ENCODE measurements at places on chromosomes 2 and 18.

DNA sequence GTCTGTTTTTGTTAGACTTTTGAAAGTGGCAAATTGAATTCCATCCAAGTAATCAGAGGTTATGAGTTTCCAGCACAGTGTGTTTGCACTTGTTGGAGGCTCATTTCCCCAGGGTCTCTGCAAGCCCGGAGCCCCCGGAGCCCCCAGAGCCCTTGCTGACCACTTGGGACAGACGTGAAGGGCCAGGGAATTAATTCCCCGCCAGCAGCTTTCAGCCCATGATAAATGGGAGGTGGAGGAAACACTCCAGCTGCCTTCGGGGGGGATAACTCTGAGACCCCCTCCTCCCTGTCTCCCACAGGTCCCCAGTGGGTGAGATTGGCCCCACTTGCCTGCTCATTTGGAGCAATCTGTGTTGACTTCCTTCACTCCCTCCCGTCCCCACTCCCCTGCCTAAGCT lies 79.2 kb downstream of the KLHL29 start:
- DNase-seq = no peak

DNA sequence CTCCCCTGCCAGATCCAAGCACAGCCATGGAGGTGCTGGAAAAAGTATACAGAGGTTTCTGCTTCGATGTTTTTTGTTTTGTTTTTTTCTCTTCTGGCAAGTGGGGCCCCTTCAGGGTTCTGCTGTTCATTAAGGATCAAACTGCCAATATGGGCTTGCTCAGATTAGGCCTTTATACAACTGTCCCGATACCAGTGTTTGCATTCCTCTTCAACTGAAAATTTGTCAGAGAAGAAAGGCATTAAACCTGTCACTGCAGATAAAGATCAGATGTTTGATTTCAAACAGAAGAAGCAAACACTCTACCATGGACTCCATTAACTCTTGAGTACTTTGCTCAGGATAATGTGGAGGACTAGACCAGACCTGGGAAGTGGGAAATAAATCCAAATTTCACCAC lies 396.0 kb upstream of the SMIM21 start:
- no peak for DNase-seq

DNA sequence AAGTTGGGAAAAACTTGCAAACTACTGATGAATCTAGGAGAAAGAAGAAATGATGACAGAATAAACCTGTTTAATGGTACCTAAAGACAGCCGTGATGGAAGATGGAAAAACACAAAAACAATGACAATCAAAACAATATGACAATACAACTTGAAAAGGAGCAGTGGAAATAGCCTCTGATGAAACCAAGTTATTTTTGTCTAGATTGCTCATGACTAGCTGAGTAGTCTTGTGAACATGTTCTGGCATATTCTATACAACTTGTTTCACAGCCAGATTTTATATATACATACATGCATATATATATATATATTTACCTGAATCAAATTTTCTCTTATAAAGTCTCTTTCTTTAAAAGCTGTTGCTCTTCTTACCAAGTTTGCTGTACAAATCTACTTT lies 439.1 kb downstream of the TGIF1 start:
- DNase-seq = no peak

- DNase-seq = peak; percentile 93
Measured at GRCh38 chr2:85611705-85612587, at the start of gene C2orf68. Gene C2orf68, minus strand, starts transcription at chr2:85612066. Its CDS starts 82 bp downstream, at chr2:85611984.

GRCh38 chr2:46211461-46211860 lies 85.7 kb upstream of the EPAS1 start:
- no peak for DNase-seq

DNA sequence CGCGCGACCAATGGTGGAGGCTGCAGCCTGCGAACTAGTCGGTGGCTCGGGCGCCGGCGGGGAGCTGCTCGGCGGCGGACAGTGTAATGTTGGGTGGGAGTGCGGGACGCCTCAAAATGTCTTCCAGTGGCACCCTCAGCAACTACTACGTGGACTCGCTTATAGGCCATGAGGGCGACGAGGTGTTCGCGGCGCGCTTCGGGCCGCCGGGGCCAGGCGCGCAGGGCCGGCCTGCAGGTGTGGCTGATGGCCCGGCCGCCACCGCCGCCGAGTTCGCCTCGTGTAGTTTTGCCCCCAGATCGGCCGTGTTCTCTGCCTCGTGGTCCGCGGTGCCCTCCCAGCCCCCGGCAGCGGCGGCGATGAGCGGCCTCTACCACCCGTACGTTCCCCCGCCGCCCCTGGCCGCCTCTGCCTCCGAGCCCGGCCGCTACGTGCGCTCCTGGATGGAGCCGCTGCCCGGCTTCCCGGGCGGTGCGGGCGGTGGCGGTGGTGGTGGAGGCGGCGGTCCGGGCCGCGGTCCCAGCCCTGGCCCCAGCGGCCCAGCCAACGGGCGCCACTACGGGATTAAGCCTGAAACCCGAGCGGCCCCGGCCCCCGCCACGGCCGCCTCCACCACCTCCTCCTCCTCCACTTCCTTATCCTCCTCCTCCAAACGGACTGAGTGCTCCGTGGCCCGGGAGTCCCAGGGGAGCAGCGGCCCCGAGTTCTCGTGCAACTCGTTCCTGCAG lies at the start of gene HOXD9:
HOXD9 (plus strand) TSS at position 37 of the 728 bp plus-strand sequence; CDS start at position 87, 50 bp downstream.
- DNase-seq = peak; percentile 43

DNA sequence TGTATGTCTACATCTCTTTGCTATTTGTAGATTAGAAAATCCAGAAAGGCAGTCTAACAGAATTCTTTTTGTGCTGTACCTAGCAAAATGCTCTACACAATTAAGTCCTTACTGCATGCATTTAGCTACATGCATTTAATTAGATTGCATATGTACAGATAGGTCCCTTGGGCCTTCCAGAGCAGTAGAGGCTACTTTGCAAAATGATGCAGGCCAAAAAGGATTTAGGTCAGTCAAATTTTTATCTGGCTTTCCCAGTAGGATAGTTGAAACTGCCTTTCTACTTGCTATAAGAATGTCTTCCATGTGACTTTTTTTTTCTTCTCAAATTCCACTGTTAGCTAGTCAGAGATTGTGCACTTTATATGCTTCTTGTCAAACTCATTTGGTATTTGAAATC lies 19.3 kb downstream of the GALNT13 start:
- DNase-seq = no peak

DNA sequence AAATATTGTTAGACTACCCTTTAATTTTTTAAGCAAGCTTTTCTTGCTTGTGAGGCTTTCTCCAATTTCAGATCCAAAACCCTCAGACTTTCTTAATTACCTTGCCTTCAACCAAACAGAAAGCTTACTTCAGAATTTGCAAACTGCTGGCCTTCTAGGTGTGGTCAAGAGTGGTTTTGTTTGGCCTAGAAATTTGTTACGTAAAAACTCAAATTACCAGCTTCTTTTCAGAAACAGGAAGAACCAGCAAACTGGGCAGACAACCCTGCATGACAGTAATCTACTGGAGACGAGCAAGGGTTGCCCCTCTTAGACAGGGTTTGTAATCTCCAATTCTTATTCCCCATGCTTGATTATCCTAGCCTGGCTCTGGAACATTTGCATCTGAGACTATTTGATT lies 27.1 kb downstream of the SRBD1 start:
- no peak for DNase-seq

GRCh38 chr18:3230401-3231334 lies 10.9 kb upstream of the MYOM1 start:
- DNase-seq = peak; percentile 42

DNA sequence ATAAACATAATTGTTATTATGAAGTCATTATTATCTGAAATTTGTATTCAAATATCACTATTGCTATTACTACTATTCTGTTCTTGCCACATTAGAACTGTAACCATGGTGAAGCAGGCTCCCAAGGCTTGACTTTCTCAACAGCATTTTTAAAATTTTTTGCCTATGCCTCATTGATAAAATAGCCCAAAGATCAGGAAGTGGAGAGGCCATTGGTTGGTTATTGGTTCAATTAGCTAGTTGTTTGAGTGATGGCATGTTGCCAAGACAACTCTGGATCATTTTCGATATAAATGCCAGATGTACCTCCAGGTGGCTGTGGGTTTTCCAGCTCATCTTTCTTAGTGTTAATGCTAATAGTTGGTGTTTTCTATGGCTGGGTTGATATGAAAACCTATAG lies 513.5 kb downstream of the TRIB2 start:
- peak; percentile 40 for DNase-seq

DNA sequence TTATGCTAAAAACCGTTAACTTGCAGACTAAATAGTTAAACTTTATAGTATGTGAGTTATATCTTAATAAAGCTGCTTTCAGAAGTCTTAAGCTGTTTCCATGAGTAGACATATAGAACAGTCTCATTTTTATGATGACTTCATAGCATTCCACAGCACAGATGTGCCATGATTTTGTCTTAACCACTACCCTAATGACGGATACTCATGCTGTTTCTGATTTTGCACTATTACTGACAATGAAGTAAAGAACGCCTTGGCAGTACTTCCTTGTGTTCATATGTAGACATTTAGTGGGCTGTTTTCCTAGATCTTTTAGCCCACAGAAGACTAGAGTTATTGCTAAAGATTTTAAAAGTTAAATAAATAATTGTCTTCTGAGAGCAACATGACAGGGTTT lies 175.6 kb upstream of the RAB6C start:
- DNase-seq = no peak

GRCh38 chr2:57450170-57450569 lies 596.4 kb upstream of the VRK2 start:
- no peak for DNase-seq

GRCh38 chr18:49304751-49305150 lies 155.7 kb downstream of the DYM start:
- DNase-seq = peak; percentile 38

- no peak for DNase-seq
Measured at GRCh38 chr18:61333746-61334490, 688 bp downstream of the CDH20 start.

Data from ELR (cell line).